DMS79 (cell line): ENCODE measurements at places on chromosomes 4 and X.
A peak's percentile ranks its signal among the peaks of the same experiment; 100 is the strongest.

DNA sequence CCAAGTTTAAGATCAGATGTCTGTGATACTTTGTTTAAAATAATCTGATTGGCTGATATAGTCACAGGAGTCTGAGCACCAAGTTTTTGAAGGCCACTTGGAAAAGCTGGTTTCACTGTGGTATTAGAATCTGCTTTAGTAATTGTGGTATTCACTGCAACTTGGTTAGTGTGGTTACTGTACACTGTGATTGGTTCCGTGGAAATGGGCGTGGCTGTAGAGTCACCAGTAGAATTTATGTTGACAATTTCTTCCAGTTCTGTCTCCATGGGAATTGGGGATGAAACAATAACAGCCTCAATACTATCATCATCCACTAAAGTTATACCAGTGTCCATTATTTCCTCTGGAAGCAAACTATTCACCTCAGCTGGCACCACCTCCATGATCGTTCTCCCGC, 26.2 kb downstream of the LIN54 start:
- no peak for DNase-seq

- no peak for DNase-seq
Measured at GRCh38 chrX:100207331-100208024, 202.6 kb downstream of the PCDH19 start.

DNA sequence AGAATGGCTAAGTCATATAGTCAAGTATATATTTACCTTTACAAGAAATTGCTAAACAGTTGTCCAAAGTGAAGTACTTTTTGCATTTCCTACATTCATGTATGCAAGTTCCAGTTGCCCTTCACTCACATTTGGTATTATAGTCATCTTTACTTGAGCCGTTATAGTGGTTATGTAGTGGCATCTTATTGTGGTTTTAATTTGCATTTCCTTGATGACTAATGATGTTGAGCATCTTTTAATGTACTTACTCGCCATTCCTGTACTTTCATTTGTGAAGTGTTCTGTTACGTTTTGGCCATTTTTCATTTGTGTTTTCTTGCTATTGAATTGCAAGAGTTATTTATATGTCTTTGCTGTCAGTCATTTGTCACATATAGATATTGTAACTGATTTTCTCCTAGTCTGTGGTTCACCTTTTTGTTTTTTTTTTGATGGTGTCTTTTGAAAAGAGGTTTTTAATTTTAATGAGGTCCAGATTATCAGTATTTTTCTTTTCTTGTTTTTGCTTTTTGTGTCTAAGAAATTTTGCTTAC, 27.6 kb downstream of the ARFIP1 start:
- no peak for DNase-seq

DNA sequence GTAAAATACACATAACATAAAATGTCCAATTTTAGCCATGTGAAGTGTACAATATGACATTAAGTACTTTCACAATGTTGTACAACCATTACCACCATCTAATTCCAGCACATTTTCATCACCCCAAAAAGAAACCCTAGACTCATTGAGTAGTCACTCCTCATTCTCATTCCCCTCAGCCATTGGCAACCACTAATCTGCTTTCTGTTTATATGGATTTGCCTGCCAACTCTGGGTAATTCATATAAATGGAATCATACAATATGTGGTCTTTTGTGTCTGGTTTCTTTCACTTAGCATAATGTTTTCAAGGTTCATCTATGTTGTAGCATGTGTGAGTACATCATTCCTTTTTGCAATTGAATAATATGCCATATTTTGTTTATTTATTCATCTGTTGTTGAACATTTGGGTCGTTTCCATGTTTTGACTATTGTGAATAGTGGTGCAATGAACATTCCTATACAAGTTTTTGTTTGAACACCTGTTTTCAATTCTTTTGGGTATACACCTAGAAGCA, 43.0 kb downstream of the EIF2S3 start:
- DNase-seq, result no peak

GRCh38 chr4:140300271-140300970, 73.0 kb upstream of the SCOC start:
- DNase-seq, result no peak

DNA sequence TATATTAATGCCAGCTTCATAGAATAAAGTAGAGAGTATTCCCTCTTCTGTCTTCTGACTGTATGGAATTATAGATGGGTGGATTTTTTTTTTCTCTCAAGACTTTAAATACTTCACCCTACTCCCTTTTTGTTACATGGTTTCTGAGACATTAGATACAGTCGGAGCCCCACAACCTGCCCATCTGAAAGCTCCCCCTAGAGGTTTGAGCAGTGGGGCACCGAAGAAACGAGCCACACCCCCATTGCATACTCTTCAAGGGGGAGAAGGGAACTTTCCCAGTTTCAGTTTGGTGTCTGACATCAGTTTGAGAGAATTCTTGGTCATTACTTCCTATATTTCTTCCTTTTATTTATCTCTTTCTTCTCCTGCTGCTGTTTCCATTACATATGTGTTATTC, 437.6 kb upstream of the AGA start:
- DNase-seq, result no peak

GRCh38 chr4:156815717-156816359, 155.8 kb downstream of the PDGFC start:
- peak; percentile 68 for DNase-seq

GRCh38 chrX:22325096-22325495, 52.4 kb downstream of the CBLL2 start:
- DNase-seq, result no peak

GRCh38 chr4:108107729-108108382, 60.9 kb downstream of the LEF1 start:
- DNase-seq, result no peak

GRCh38 chr4:87074121-87074488, 139.3 kb downstream of the AFF1 start:
- no peak for DNase-seq

DNA sequence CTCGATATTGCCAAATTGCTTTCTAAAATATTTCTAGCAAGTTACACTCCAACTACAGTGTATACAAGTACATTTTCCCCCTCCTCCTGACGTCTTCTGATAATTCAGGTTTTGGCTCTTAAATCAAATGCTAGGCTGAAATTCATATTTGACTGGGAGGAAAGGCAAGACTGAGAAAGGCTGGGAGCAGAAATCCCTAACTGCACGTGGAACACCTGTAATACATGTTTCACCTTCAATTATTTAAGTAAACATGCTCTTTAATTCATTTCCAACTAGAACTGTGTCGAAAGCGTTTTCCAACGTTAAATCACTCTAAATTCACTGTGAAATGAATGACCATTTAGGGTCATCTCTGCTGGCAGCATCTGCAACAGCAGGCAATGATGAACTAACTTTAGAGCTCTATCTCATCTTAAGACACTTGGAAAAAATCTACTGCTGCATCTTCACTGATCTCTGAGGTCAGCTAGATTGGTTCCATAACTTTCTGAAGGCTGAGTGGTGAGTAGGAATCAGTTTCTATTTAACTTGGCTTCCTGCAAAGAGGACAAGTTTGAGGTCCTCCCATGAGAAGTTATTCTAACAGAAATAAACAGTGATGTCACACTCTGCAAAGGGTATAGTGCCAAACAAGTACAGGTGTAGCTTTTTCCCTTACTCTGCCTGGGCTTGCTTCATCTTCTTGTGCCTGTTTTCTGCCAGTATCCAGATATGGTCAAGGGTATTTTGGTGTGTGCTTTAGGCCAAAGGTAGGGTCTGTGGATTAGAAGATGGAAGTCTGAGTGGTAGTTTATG, 144.3 kb upstream of the PAK3 start:
- DNase-seq, result no peak

DNA sequence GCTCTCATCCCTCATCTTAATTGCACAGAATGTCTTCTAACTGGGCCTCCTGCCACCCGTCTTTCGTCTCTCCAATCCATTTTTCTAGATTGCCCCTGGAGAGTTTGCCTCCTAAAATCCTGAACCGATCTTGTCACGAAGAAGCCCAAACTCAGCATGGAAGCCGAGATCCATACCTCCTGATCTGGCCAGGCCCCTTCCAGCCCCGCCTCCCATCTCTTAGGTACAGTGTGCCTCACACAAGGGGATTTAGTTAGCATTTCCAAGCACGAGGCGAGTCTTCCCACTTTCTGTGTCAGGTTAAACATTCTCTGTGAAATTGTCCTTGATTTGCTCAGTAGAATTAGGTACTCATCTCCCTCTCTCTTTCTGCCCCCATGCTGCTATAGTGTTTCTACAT, 80.0 kb upstream of the TENM3 start:
- no peak for DNase-seq

DNA sequence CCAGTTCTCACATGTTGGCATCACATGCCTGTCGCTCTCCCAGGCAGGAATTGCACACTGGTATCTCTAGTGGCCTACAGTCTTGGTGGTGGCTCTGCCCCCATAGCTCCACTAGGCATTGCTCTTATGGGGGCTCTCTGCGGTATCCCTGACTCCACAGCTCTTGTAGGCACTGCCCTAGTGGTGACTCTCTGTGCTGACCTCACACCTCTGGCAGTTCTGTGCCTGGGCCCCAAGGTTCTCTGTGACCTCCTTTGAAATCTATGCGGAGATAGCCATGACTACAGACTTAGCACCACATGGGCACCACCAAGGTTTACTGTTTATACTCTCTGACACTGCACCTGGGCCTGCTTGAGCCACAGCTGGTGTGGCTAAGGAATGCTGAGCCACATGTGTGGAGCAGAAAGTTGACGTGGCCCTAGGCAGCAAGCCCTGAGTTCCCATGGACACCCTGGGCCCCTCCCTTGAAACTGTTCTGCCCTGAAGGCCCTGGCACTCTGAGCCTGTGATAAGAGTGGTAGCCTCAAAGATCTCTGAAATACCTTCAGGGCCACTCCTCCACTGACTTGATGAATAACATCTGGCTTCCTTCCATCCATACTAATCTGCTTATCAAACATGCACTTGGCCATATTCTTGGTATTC, 8.0 kb downstream of the SLC9B1 start:
- DNase-seq, result no peak

- DNase-seq, result no peak
Measured at GRCh38 chr4:60173718-60174117, 1026.4 kb upstream of the ADGRL3 start.

GRCh38 chr4:98624144-98624543, 34.3 kb downstream of the TSPAN5 start:
- no peak for DNase-seq

DNA sequence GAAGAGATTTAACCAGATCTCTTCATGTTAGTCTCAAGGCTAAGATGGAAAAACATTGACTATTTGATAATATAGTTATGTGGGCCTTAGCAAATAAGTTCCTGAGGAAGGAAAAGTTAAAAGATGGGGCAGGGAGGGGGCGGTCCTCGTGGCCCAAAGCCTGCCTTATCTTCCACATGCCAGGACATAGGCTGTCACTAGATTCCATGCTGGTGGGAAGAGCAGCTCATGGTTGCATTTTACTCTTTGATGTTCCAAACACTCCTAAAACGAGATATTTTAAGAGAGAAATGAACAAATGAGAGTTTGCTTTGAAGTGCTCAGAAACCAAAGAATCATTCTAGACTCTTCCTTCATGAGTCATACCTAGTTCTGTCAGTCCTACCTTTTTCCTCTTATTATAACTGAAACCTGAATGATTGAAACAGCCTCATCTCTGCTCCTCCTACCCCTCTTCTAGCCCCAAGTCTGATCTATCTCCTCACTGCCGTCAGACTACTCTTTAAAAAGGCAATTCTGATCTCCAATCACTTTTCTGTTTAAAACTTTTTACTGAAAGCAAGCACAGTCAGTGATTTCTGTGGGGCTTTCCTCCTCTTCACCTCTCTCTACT, 25.1 kb downstream of the RAB9B start:
- no peak for DNase-seq

GRCh38 chr4:147491086-147491485, 10.2 kb downstream of the EDNRA start:
- DNase-seq, result no peak

DNA sequence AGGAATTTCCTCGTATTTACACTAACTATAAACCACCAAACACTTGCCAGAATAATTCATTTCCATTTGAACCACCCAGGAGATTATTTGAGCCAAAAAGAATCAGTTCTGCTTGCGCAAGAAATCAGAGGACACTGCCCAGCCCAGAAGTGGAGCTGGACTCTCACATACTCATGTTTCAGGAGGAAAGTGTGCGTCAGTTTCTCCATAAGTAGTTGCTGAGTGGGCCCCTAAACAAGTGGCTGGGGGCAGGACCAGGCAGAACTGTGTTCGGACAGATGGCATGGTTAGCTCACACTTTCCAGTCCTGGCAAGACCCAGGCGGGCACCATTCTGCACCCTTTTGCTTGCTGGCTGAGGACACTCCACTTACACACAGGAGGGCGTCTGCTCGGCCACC, 38.8 kb downstream of the BTC start:
- no peak for DNase-seq

DNA sequence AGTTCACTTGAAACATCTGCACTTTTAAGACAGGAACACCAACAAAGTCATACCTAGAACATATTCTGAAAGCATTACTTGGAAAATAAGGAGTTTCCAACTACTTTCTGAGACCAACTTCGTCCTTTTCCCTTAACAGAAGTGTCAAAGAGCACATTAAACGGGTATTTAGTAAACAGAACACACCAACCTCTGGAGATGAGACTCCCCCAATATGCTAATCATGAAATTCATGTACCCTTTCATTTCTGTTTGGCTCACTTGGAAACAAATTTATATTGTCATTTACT, 69.2 kb downstream of the NOCT start:
- DNase-seq, result no peak

- no peak for DNase-seq
Measured at GRCh38 chrX:137548261-137548660, 17.7 kb upstream of the ZIC3 start.

- no peak for DNase-seq
Measured at GRCh38 chr4:7699825-7700224, 239.8 kb downstream of the AFAP1 start.

GRCh38 chr4:112514647-112515197, 1.3 kb downstream of the NEUROG2 start:
- no peak for DNase-seq

DNA sequence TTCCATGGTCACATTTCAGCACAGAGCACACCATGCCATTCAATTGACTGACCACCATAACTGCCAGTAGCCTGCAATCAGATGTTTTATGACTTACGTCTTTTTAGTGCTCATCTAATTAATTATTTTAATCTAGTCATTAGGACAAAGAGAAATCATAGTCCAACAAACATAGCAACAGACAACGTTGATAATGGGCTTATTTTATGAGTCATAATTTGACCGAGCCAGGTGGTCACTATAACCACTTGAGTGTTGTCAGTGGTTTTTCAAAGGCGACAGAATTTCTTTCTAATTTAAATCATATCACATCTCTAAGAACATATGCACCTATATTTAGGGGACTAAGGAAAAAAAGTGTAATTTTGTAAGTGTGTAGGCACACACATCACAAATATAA, 1.9 kb downstream of the SEC24D start:
- DNase-seq, result no peak

- DNase-seq, result no peak
Measured at GRCh38 chr4:2799224-2799911, 6.5 kb downstream of the SH3BP2 start.

- no peak for DNase-seq
Measured at GRCh38 chr4:51851090-51851936, 8.4 kb downstream of the DCUN1D4 start.
